ENCODE measurements at places on chromosomes 2 and 18. TPM values are rescaled to one million over a fixed set of nuclear protein-coding genes. Genes with fewer than 3 reads are reported as not detected.

GRCh38 chr2:9092383-9093282 lies 89.1 kb upstream of the MBOAT2 start:
- DNase-seq: no peak

The GNAL gene
- polyA plus RNA-seq: 0.05 TPM

GRCh38 chr2:32951672-32952071 lies 4.9 kb downstream of the LTBP1 start:
- no peak for DNase-seq

The DIS3L2 gene
- polyA plus RNA-seq: 21.0 TPM

The ITPRIPL1 gene
- polyA plus RNA-seq: 8.1 TPM

- DNase-seq: no peak
These were observed 18.5 kb downstream of the PMAIP1 start for GRCh38 chr18:59918320-59918755.

DNA sequence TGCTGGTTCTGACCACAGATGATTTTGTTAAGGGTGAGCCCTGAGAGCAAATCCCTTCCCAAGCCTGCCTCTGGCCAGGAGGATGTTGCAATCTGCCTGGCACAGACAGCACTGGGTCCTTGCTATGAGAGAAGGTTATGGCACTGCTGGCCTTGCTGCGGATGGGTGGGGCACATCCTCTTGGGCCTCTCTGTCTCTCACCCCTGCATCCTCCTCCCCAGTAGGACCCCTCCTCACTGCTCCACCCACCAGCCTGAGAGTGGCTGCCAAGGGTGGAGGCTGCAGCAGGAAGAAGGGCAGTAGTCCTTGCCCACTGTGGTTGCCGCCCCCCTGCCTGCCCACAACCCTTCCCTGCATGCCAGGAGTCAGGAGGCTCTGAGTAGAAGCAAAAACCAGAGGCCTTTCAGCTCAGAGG lies 180.9 kb downstream of the ZBTB7C start:
- DNase-seq: no peak

- DNase-seq: no peak
These were observed 310.0 kb downstream of the CNTNAP5 start for GRCh38 chr2:124335058-124335457.

The ELOA2 gene
- not detected for polyA plus RNA-seq

DNA sequence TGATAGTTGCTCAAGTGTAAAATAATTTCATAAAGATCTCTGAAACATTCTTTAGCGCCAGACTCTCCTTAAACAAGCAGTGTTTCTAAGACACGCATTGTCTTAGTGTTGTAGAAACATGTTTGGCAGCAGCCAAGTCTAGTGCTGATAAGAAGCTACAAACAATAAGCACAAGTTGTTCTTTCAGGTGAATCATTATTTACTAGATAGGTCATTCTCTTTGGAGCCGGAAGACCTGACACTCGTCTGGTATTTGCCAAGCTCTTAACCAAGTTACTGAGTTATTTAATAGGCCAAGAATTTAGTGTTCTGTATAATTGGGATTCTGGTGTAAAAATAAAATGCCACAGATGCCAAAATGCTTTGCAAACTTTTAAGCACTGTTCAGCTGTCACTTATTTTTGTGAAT lies 852.1 kb downstream of the CPS1 start:
- no peak for DNase-seq

- peak; percentile 76 for DNase-seq
These were observed 10.3 kb upstream of the CXXC1 start for GRCh38 chr18:50297621-50298442.

The GAL3ST2 gene
- not detected for polyA plus RNA-seq

The GPR75 gene
- polyA plus RNA-seq: not detected

DNA sequence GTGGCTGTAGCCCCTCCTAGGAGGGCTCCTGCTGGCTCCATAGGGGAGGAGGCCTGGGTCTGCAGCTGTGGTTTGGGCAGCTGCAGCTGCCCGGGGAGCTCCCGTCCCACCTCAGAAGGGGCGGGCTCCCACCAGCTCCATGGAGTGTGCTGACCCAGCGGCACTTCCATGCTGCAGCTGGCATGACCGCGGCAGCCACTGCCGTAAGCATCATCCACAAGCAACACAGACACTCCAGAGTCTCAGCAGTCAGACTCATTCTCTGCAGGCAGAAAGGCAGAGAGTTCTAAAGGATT lies 660.1 kb upstream of the RAB6C start:
- DNase-seq: no peak

- DNase-seq: no peak
These were observed 8.9 kb upstream of the LRRFIP1 start for GRCh38 chr2:237618449-237618848.

- no peak for DNase-seq
These were observed 2167.3 kb upstream of the CELF4 start for GRCh38 chr18:39732918-39733317.

GRCh38 chr2:25032901-25033300 lies 9.0 kb upstream of the EFR3B start:
- DNase-seq: no peak

DNA sequence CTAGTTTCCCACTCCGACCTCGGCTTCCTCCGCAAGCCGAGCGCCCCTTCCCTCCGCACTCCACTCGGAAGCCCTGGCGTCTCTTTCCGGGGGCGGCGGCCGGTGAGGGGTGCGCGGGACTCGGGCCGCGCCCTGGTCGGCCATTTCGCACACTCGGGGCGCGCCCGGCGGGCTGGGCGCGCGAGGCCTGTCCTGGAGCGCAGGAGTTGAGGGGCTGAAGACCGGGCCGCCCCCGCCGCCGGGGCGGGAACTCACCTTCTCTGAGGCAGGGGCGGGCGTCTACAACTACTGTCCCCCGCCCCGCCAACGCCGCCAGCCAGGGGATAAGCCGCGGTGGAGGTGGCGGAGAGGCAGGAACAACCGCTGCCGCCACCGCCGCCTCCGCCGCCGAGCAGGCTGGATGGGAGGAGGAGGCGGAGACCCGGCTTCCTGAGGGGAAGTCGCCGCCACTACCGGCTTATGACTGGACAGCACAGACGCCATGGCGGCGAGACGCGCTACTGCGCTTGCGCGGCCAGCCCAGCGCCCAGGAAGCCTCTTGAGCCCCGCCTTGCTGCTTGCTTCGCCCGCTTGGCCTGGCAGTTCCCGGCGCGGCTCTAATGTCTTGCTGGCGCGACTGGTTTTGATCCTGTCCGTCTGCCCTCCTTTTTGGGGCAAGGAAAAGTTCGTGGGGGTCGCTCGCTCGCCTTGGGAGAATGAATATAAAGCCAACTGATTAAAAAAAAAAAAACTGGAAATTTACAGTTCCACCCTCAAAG lies at the start of gene KRCC1:
Gene KRCC1 (minus strand): TSS at position 413 of the 758 bp plus-strand sequence. CDS start 27,220 bp downstream, outside the sequence.
- DNase-seq: peak; percentile 94

DNA sequence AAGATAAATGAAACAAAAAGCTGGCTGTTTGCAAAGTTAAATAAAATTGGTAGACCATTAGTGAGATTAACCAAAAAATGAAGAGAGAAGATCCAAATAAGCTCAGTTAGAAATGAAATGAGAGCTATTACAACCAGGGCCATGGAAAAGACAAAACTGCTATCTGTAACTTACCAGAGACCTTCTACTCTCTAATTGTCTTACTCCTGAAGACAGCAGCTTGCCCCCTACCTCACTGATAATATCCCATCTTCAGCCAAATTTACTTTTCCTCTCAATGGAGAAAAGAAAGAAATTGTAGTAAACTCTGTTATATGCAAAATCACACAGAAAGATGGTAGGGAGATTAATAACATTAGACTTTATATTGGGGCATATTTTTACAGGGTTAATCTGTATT lies 178.2 kb downstream of the LCLAT1 start:
- DNase-seq: no peak

DNA sequence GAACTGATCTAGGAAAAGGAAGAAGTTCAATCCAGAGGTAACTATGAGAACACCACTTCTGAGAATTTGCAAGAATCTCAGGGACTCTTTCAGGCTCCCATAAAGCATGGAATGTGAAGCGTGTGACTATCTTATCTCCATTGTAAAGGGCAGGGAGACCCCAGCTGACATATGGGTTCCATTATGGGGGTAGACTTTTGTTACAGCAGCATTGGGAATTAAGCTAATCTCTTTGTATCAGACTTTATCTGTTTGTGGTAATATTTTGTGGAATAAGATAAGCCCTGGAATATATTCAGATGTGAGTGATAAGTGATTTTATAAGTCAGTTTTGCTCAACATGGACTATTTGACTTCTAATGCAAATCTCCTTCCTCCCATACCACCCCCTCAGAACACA lies 468.3 kb downstream of the MEIS1 start:
- no peak for DNase-seq

DNA sequence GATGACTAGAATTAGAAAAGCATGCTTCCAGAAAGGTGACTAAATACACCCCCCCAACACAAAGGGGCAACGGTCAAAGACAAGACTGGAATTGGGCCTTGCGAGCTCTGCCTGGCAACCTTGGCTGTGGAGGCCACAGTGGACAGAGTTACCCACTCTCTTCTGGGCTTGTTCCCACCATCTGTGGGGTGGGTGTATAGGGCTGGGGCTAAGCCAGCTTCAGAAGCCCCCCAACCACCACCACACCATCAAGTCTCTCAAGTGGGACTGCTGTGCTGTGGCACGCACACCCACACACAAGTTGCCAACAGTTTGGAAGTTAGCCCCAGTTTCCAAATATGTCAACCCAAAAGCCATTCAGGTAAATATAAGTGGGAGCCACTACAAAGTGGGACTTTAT lies 7.8 kb downstream of the NFE2L2 start:
- DNase-seq: no peak

DNA sequence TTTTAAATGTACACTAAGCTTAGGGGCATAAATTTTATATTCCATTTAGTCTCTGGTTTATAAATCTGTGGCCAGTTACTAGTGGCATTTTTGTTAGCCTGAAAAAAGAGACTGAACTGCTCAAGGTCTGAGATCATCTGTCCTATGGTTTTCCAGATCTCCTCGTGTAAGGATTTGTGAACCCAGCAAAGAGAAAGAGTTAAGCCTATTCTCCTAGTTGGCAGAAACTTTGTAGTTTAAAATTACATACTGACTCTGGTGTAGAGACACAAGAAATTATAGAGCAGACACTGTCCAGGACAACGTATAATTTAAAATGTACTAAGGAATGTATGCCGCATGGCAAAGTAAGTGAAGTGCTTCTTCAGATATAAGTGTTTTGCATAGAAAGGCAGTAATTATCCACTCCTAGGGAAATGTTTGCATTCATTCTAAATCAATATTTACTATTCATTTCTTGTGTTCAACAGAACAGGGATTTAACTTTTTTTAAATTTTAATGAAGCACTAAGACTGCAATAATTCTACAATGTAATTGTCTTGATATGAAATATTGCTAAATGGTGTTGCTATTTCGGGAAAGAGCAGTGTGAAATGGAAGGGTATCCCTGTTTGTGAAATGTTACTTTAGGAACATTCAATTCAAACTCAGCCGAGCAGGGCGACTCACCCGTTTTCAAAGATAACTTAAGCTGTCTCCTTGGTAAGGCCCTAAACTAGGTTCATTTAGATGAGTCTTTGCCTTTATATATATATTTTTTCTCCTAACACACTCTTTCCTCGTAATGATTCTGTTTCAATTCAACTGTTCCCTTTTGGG lies 508.4 kb upstream of the ZEB2 start:
- no peak for DNase-seq

DNA sequence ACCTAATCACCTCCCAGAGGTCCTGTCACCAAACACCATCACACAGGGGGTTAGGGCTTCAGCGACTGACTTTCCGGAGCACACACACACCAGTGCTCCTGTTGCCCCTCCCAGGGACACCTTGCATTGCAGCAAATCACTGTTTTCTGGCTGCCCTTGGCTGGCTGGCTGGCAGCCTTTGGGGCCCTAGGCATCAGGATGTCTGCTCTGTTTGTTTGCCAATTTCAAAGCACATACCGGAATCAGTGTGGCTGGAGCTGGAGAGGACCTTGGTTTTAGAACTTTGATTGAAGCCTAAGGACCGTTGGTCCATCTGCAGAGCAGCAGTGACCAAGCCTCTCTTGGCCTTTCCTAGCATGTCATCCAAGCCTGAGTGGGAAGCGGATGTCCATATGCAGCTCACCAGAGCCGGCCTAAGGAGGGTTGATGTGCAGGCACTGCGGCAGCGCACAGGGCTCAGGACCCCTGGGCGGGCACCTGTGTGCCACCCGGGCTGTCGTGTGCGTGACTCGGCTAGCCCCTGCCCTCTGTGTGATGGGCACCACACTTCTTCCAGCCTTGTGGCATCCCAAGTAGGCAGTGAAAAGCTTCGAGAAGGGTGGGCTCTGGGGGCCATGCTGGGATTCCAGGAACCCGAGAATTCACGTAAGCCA lies 62.1 kb downstream of the GBX2 start:
- no peak for DNase-seq

All from CD4-positive, CD25-positive, alpha-beta regulatory T cell (primary cell).